GM06990 (cell line): ENCODE measurements at places on chromosomes 4 and X.

- DNase-seq = no peak
Observed at GRCh38 chr4:33386764-33387163, 2666.6 kb downstream of the PCDH7 start.

DNA sequence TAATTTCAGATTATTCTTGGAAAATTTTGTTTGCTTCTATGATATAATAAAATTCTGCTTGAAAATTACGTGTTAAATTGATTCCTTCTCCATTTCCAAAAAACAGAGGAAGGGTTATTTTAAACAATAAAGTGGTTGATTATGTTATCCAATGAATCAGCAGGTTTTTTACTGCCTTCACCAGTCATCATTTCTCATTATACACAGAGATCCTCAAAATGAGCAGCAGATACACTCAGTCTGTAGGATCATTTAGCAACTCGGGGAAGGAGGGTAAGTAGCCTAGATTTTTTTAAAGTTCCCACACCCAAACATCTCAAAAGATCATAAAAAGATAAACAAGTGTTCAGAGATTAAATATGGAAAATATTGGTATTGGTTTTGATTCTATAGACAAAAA is 6.8 kb upstream of the TMEM144 start:
- no peak for DNase-seq

GRCh38 chrX:68718443-68718820 is 71.0 kb downstream of the STARD8 start:
- DNase-seq = no peak

- no peak for DNase-seq
Observed at GRCh38 chr4:150078041-150078578, at the start of gene DCLK2. DCLK2 (plus strand) TSS chr4:150078445; CDS start chr4:150079028, 583 bp downstream.

DNA sequence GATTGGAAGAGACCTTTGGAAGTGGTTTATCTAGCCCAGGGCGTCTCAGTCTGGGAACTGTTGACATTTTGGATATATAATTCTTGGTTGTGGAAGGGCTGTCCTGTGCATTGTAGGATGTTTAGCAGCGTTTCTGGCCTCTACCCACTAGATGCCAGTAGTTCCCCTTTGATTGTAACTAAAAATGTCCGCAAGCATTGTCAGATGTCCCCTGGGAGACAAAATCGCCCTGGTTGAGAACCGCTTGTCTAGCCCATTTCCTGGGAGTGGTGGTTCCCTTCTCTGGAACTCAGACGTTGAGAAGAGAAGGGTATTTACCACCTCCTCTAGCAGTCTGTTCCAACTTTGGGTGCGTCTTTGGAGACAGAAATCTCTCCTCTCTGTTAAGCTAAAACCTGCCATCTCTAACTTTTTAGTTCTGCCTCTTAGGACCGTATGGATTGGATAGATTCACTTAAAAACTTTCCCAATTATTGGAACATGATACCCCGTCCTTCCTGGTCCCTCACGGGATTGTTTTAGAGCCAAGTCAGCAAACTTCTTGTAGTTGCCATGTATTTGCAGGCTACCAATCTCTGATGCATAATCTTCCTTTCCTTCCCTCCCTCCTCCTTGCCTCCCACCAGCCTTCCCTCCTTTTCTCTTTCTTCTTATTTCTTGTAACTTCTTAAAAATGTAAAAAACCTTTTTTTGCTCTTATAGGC is 13.9 kb downstream of the TMEM165 start:
- DNase-seq = no peak

DNA sequence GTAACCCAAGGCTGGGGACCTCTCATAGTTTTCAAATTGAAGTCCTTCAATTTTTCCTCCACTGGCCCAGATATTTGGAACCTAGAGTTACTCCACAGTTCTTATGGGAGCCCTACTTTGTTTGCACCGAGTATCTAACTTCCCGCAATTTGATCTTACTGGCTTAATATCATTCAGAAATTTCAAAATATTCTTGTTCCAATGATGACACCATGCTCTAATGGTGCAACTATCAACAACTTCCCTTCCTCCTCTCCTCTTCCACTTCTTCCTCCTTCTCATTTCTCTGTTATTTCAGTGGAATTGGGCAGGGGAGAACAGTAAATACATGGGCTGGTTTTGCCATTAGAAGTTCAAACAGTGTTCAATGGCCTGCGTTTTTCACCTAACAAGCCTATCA is 20.2 kb downstream of the PDCL2 start:
- DNase-seq = no peak

- DNase-seq = peak; percentile 9
Observed at GRCh38 chrX:10620121-10620699, at the start of gene MID1. MID1 (minus strand) TSS chrX:10620585; CDS start chrX:10567547, 53,038 bp downstream.
